NB4 (cell line): ENCODE measurements at places on chromosomes 5 and 9.

- peak; percentile 5 for DNase-seq
These were observed 400.5 kb downstream of the ARRDC3 start for GRCh38 chr5:90982576-90982975.

GRCh38 chr9:93121316-93122241, 12.5 kb downstream of the NINJ1 start:
- no peak for DNase-seq

DNA sequence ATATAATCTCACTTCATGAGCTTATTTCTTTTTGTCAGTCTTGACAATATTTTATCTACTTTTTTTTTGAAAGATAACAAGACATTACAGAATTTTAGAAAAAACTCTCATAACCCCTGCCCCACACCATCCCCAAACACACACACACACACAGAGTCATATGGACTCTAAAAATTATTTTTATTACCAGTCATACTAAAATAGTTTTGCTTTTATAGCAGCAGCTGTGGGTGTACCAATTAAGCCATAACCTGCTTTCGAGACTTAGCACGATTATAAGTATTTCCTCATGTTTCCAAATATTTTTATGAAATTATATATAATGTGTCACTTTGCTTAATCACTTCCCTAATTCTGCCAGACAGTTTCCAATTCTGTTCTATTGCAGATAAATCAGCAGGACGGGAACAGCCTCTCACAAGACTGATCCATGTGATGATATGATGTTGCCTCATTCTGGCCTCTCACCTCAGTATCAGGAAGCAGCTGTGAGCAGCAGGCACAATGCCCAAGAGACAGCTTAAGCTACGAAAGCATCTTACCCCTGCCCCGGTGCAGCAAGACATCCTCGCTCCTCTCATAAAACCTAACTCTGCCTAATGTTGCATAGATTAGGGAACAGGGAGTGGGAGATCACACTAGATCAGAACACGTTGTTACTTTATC, 7.0 kb downstream of the PDCL start:
- DNase-seq, result peak; percentile 68

- no peak for DNase-seq
These were observed 160.2 kb downstream of the DENND1A start for GRCh38 chr9:123769719-123770118.

DNA sequence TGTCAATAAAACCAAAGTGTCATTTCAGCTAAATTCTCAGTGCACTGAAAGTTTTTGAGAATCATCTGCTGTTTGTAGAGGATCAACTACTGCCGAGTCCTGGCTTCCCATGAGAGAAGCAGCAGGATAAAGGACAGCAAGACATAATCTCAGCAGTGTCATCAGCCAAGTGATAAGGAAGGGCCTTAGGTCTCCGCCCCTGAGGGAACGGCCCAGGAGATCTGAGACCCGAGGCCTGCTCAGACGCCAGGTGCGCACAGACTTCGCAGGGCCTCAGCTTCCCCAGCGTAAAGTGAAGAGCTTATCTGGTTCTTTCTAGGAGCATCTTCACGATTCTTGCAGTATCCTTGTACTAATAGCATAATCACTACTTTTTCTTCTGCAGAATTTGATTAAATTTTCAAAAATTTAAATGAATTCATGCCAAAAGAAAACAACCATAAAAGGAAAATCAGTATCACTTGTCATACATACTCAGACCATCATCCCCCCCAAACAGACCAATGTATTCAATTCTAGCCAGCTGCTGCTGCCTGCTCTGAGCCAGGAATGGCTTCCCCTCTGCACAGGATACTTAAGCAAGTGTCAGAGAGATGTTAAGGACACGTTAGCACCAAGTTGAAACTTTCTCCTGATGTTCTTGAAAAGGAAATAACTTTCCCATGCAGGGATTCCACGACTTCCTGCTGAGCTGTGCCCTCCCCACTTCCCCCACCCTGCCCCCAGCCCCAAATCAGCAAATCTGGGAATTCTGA, 2.2 kb downstream of the GFPT2 start:
- DNase-seq, result no peak

- DNase-seq, result no peak
These were observed 35.1 kb downstream of the NDUFS6 start for GRCh38 chr5:1836176-1836890.

- no peak for DNase-seq
These were observed 17.9 kb upstream of the APBA1 start for GRCh38 chr9:69689991-69690538.
